ENCODE measurements at places on chromosomes 2 and 18.

DNA sequence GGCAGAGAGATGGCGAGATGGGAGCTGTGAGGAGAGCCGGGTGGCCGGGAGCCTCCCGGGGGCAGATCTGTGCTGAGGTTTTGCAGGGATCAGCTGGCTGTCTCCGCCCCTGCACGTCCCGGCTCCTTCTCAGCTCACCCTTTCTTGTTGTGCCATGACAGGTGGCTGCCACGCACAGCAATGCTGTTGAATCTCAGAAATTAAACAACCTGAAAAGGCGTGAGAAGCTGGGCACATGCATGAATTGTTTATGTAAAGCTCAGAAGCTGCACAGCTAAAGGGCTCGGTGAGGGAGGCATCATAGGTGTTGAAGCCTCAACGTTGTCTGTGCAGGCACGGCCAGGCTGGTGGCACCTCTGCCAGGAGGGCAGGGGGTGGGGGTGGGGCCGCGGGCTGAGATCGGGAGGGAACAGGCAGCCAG lies 858 bp upstream of the RTP5 start:
- DNase-seq = no peak

- DNase-seq = no peak
Observed at GRCh38 chr18:75687626-75688025, 260.1 kb upstream of the SMIM21 start.

DNA sequence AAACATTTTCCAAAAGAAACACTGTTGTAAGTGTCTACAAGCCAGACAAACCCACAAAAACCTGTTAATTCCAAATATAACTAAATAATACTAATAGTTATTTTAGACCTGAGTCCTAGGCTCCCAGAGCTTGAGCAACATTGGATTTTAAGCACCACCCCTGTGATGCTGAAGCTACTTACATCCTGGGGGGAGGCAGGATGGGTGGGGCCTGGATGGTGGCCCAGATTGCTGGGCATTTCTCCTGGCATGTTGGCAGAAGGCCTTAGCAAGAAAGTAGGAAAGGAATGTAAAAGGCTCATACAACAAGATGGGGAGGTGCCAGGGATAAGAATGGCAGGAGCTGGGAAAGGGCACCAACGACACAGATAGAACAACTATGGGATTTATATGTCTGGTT lies 50.7 kb upstream of the OTX1 start:
- DNase-seq = no peak

DNA sequence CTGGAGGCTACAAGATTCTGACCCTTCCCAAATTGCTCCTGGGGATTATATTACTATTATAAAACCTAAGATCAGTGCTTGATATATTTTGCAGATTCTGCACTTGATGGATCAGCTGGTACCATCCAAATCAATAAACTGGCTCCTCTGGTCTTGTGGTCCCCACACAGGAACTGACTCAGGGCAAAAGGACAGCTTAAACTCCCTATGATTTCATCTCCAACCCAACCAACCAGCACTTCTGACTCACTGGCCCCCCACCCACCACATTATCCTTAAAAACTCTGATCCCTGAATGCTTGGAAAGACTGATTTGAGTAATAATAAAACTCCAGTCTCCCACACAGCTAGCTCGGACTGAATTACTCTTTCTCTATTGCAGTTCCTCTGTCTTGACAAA lies 82.1 kb downstream of the TMEM163 start:
- no peak for DNase-seq

DNA sequence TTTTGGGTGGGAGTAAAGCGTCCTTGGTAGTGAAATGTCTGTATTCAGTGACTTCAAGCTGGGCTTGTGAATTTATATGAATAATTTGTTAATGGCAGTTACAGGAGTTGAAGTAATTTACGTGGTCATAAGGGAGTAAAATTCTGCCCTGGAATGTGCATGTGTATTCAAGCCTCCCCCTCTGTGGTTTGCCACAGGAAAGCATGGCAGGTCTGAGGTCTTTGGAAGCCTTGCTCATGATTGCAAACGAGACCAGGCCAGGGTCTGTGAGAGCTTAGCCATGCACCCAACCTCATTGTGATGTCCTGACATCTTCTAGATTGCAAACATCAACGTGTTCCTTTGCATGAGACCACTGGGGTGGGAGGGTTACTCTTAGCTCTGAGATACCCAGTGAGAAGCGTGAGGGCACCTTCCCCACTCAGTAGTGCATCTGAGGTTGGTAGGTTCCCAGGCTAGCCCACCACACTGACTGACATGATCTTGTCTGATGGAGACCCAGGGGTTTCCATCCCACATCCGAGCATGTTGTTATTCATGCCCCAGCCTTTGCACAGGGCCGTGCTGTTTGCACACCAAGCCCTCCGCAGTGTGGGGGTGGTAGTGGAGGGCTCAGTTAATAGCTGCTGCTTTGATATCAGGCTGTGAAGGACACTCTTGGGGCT lies 216.5 kb downstream of the KLHL29 start:
- no peak for DNase-seq

GRCh38 chr18:57445488-57446319 lies 10.5 kb downstream of the ONECUT2 start:
- DNase-seq = no peak

DNA sequence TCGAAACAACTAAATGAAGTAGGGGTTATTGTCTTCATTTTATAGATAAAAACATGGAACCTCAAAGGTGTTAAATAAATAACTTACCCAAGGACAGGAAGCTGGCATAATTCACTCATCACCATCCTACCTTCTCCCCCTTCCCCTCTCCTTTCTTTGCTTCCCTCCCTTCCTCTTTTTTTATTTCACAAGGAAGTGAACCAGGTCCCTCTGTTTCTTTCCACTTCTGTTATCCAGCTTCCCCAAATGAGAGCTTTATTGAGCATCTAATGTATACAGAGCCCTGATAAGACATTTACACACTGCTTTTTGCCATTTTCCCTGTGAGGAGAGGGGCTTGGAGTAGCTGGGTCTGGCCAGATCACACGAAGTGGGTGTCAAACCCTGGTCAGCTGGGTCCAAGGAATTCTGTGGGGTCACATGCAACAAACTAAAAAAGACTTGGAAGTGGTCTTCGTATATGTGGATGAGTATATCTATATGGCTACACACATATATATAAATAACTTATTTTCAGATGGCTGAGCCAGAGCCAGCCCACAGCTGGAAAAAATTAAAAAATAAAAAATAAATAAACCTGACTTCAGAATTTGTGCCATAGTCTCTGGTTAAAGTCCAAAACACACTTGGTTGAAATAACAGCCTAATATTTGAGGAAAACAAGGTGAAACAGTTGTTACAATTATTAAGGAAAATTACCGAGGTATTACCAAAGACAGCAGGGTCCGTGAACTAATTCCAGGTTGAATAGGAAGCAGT lies 49.3 kb upstream of the FOSL2 start:
- DNase-seq = no peak

DNA sequence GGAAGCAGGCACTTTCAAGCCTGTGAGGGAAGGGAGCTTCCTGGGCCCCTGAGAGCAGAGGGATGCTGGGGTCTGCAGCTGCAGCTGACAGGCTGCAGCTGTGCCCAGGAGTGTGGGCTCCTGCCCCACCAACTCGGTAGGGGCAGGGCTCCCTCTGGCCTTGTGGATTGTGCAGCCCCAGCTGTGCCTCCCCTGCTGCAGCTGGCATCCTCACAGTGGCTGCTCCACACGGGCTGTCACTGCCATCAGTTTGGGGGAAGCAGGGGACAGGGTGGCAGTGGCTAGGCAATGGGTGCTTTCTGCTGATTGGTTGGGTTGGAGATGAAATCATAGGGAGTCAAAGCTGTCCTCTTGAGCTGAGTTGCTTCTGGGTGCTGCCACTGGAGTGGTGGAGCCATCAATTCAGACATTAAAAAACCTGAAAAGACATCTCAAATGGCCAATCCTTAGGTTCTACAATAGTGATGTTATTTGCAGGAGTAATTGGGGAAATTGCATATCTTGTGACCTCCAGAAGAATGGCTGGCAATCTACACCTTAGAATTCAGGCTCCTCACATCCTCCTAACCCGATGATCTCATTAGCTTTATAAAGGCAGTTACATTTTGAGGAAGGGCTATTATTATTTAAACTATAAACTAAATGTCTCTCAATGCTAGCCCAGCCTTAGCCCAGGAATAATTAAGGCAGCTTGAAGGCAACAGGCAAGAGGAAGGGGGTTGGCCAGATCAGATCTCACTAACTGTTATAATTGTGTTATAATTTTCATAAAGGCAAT lies 41.3 kb downstream of the FAM171B start:
- no peak for DNase-seq

- DNase-seq = no peak
Observed at GRCh38 chr2:9288233-9288632, 81.6 kb downstream of the ASAP2 start.

GRCh38 chr2:167764772-167765341 lies 482.5 kb downstream of the STK39 start:
- DNase-seq = no peak

- no peak for DNase-seq
Observed at GRCh38 chr2:113219889-113220641, 46.3 kb downstream of the PSD4 start.

GRCh38 chr2:240861547-240861946 lies 7.1 kb upstream of the AGXT start:
- DNase-seq = no peak

DNA sequence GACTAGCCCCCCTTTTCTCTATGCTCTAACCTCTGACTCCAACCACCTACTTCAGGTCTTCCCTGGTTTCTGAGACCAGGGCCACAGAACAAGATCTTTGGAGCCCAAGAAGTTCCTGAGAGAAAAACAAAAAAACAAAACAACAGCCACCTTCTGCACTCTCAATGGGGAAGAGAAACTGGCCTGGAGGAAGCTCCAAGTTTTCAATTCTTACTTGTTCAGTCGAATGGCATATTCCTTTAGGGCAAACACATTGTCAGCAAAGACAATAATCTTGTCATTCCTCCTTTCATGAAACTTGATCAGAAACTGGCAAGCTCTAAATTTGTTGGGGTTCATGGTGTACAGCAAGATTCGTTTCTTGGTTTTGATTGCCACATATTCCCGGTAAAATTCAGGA lies 15.0 kb downstream of the ERCC3 start:
- no peak for DNase-seq

DNA sequence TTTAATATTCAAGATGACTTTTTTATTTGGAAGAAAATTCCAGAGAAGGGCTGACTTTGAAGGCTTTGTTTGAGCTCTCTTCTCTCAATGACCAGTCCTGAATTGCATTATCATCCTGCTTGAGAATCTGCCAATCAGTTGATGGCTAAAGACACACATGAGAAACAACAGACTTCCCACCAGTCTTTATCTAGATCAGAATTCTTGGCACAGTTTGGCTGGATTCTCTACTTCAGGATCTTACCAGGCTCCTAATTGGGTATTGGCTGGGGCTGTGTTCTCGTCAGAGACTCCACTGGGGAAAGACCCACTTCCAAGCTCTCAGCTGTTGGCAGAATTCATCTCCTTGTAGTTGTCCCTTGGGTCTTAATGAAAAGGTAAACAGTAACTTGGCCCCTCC lies 86.0 kb downstream of the WDSUB1 start:
- DNase-seq = no peak

DNA sequence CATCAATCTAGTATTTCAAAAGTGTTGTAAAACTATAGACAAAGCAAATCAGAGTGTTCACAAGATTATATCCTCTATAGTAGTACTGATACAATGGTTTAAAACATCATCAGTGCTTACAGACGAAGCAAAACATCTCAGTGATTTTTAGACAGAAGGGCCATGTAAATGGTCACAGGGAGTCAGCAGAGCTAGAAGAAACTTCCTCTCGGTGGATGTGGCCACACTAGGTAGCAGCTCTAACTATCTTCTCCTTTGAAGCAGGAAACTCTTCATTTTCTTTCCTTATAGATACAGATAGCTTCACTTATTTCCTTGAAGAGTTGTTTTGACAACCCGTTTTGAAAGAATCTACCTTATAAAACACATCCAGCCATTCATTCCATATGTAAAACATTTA lies 80.4 kb upstream of the CD226 start:
- no peak for DNase-seq

DNA sequence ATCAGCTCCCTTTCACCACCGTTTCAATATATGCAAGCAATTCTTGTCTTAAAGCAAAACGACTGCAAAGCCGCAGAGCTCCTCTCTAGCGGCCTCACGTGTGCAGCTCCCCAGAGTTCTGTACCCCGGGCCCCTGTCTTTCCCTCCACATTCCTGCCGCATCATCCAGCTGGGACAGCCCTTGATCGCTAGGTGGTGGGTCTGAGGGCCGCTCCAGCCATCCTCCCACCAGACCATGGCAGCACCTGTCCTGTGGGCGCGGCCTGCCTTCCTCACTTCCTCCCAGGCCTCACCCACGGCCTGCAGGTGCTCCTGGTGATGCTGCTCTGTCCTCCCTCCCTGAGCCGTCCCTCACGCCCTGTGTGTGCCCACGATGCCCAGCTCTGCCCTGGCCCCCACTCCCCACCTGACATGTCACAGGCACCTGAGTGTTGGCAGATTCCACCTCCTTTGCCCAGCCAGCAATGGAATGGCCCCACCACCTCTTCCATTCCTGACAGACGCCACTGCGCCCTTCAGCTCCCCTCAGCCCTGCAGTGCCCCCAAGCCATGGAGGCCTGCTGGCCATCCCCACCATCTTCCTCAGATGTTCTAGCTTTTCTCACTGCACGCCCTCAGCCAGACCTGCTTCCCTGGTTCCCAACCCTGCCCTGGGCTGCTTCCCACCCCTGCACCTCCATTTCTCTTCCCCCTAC lies 15.3 kb upstream of the ALLC start:
- no peak for DNase-seq

DNA sequence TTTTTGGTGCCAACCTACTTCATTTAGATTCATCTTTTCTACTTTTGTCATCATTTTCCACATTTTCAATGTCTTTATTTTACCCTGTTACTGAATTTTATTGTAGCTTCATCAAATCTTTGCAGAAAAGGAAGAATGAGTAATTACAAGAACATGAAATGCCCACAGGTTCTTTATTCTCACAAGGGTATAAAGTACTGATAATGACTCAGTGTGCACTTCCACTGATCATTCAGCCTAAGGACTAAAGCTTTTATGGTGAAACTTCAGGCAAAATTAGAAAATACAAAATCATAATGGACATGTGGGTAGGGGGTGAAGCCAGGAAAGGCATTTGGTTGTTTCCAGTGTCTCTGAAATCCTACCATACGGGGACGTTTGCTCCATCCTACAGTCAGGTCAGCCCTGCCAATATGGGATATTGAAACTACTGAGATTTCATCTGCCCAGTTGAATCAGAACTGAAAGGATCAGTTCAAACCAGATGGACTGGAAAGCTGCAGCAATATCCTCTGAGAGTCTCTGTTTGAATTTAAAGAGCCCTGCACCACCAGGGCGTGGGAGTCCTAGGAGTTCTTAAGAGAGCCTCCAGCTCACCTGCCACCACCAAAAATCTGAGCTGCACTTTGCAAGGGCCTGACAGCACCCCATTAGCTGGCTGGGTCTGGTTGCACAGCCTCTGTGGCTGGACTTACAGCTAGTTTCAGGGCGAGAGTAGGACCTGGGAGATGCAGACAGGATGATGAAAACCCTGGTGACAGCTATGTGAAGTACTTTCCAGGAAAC lies 390.4 kb downstream of the CMPK2 start:
- no peak for DNase-seq

DNA sequence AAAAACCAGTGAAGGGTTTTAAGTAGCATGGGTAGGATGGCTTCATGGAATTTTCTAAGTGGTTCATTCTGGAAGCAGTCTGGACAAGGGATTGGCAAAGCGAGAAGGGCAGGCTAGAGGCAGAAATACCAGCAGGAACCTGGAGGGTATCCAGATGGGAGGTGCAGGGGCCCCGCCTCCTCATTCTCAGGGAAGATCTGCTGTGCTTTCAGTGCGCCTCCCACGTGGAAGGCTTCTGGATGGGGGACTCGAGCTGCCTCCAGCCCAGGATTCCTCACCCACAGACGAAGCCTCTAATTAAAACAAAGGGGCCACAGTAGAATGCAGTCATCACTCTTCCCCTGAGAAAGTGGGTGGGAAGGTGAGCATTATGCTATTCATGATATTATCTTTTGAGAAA lies 79.8 kb downstream of the VSNL1 start:
- no peak for DNase-seq
